Endothelial cell of umbilical vein (primary cell): ENCODE measurements at places on chromosomes 3 and 15. TPM values are rescaled to one million over a fixed set of nuclear protein-coding genes. Genes with fewer than 3 reads are reported as not detected.
A peak's percentile ranks its signal among the peaks of the same experiment; 100 is the strongest.

The LEKR1 gene
- 0.21 and 0.64 TPM in 2 replicates for total RNA-seq

The LRRC2 gene
- total RNA-seq = 0.39 and 0.73 TPM in 2 replicates

The CD96 gene
- not detected in 2 replicates for total RNA-seq

The SLC25A20 gene
- 7.9 and 8.4 TPM in 2 replicates for total RNA-seq

The TRH gene
- not detected in 2 replicates for total RNA-seq

The TUSC7 gene
- total RNA-seq = not detected in 2 replicates

The MESP1 gene
- total RNA-seq = 1.0 and 1.7 TPM in 2 replicates

DNA sequence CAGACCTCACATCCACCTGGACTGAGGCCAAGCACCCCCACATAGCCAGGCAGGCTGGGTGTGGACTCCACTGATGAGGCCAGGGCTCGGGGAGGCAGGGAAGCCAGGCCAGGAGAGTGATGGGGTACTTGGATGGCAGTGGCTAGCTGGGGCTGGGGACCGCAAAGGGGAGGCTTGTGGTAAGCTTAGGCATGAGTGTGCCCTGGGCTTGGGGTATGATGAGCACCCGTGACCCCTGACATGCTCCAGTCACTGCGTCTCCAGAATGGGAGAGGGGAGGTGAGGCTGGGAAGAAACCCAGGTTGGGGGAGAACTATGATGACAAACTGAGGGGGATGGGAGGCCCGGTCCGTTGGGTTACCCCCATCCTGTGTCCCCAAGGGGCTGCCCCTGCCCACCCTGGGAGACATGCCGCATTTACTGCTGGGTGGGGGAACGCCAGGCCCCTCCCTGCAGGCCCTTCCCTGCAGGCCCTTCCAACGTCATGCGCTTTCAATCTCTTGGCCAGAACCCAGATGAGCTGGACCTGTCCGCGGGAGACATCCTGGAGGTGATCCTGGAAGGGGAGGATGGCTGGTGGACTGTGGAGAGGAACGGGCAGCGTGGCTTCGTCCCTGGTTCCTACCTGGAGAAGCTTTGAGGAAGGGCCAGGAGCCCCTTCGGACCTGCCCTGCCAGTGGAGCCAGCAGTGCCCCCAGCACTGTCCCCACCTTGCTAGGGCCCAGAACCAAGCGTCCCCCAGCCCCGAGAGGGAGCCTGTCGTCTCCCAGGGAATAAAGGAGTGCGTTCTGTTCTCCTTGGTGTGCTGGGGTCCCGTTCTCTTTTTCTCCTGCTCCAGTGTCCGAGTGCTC, 34.1 kb downstream of the TSPAN3 start:
- no peaks in the 10 kb centered on the region for H3K27me3 ChIP-seq
- no peak overlapping the region for H3K27ac ChIP-seq
- no peaks in the 10 kb centered on the region for H3K4me1 ChIP-seq
- no peaks in the 10 kb centered on the region for H3K36me3 ChIP-seq
- no peak for DNase-seq
- H3K4me3 ChIP-seq = no peak overlapping the region

GRCh38 chr3:7897655-7898054, 604.0 kb upstream of the LMCD1 start:
- no peaks in the 10 kb centered on the region for H3K27me3 ChIP-seq
- no peak overlapping the region for H3K27ac ChIP-seq
- no peak for DNase-seq
- no peaks in the 10 kb centered on the region for H3K4me1 ChIP-seq
- no peak overlapping the region for H3K4me3 ChIP-seq

DNA sequence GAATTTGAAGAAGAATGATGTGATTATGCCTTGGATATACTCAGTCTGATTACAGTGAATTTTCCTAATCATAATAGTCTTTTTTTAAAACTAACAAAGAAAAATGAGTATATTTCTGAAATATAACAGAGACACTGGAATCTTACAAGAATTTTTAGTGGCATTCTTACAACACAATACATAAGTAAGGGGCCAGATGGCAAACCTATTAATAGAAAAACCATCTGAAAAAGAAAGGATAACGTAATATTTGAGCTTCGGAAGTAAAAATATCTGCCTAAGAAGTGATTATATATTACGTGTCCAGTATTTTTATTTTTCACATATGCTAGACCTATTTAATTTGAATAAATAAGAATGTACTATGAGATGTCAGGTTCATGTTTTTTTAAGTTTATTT, 452.8 kb downstream of the NAALADL2 start:
- no peak overlapping the region for H3K4me3 ChIP-seq
- no peaks in the 10 kb centered on the region for H3K4me1 ChIP-seq
- no peak overlapping the region for H3K27ac ChIP-seq
- DNase-seq = no peak
- no peaks in the 10 kb centered on the region for H3K36me3 ChIP-seq
- no peaks in the 10 kb centered on the region for H3K27me3 ChIP-seq

- no peak overlapping the region for H3K27ac ChIP-seq
- H3K36me3 ChIP-seq = no peaks in the 10 kb centered on the region
- no peak overlapping the region for H3K4me3 ChIP-seq
- no peaks in the 10 kb centered on the region for H3K4me1 ChIP-seq
- DNase-seq = no peak
Observed at GRCh38 chr15:82992436-82992998, 6.5 kb downstream of the RAMAC start.

DNA sequence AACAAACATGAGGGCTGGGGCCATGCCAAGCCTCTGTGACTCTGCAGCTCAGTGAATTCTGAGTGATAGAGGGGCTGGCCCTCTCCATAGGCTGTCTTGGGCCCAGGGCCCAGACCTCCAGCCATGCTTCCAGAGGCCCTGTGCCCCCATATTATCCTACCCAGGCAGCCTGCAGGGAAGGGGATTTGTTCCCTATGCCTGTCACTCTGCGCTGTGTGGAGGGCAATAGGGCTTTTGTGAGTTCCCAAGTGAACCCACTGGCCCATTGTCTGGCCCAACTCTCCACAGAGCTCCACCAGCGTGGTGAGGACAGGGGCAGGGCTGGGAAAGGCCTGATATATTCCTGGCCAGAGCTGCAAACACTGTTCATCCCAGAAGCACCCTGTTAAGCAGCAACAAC, 113.2 kb downstream of the EPHB1 start:
- no peak overlapping the region for H3K4me3 ChIP-seq
- no peaks in the 10 kb centered on the region for H3K4me1 ChIP-seq
- no peaks in the 10 kb centered on the region for H3K27me3 ChIP-seq
- H3K36me3 ChIP-seq = no peaks in the 10 kb centered on the region

DNA sequence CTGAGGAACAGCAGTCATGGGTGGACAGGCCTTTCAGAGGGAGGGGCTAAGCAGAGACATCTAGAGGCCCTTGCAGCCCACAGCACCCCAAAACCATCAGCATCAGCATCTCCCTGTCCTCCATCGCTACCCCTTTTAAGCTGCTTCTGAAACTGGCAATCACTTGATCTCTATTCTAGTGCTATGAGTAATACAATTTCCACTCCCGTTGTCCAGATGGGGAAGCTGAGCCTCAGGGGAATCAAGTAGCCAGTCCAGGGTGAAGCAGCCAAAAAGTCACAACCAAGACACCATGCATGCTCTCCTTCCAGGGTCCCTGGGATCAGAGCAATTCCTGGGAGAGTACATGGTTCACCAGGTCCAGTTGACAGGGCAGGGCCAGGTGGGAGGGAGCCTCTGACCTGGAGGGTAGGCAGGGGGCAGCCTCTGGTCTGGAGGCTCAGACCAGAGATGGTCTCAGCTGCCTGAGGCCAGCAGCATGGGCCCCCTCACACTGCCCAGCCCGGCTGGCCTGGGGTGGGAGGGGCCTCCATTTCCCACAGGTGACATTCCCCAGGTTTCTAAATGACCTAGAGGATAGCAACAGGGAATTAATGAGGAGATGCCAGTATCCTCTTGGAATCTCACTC, 30.0 kb downstream of the KLHL25 start:
- DNase-seq = no peak
- H3K36me3 ChIP-seq = no peaks in the 10 kb centered on the region
- H3K4me3 ChIP-seq = no peak overlapping the region
- H3K4me1 ChIP-seq = no peaks in the 10 kb centered on the region

GRCh38 chr3:65854606-65855304, 184.0 kb downstream of the MAGI1 start:
- peaks cover 19% of the 10 kb centered on the region for H3K4me1 ChIP-seq
- no peak for DNase-seq
- H3K4me3 ChIP-seq = no peak overlapping the region
- H3K27me3 ChIP-seq = no peaks in the 10 kb centered on the region
- H3K36me3 ChIP-seq = no peaks in the 10 kb centered on the region

- H3K4me1 ChIP-seq = peaks cover 12% of the 10 kb centered on the region
- no peak for DNase-seq
- peaks cover 20% of the 10 kb centered on the region for H3K36me3 ChIP-seq
- no peak overlapping the region for H3K4me3 ChIP-seq
Observed at GRCh38 chr15:43799209-43799944, 643 bp downstream of the SERINC4 start.

GRCh38 chr3:162933656-162934055, 1437.0 kb downstream of the OTOL1 start:
- H3K27me3 ChIP-seq = no peaks in the 10 kb centered on the region
- no peaks in the 10 kb centered on the region for H3K4me1 ChIP-seq
- no peak overlapping the region for H3K27ac ChIP-seq
- no peak overlapping the region for H3K4me3 ChIP-seq
- no peak for DNase-seq
- H3K36me3 ChIP-seq = no peaks in the 10 kb centered on the region

DNA sequence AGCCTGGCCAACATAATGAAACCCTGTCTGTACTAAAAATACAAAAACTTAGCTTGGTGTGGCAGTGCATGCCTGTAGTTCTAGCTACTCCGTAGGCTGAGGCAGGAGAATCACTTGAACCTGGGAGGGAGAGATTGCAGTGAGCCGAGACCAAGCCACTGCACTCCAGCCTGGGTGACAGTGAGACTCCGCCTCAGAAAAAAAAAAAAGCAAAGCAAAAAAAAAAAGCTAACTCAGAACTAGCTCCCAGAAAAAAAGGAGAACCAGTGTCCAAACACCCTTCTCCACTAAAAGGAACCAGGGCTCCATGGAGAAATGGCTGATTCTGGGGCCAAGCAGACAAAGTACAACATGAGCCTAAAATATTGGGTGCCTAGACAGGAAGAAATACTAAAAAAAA, 16.7 kb upstream of the CRTC3 start:
- no peaks in the 10 kb centered on the region for H3K4me1 ChIP-seq
- H3K27me3 ChIP-seq = no peaks in the 10 kb centered on the region
- H3K4me3 ChIP-seq = no peak overlapping the region
- H3K27ac ChIP-seq = no peak overlapping the region
- no peak for DNase-seq

DNA sequence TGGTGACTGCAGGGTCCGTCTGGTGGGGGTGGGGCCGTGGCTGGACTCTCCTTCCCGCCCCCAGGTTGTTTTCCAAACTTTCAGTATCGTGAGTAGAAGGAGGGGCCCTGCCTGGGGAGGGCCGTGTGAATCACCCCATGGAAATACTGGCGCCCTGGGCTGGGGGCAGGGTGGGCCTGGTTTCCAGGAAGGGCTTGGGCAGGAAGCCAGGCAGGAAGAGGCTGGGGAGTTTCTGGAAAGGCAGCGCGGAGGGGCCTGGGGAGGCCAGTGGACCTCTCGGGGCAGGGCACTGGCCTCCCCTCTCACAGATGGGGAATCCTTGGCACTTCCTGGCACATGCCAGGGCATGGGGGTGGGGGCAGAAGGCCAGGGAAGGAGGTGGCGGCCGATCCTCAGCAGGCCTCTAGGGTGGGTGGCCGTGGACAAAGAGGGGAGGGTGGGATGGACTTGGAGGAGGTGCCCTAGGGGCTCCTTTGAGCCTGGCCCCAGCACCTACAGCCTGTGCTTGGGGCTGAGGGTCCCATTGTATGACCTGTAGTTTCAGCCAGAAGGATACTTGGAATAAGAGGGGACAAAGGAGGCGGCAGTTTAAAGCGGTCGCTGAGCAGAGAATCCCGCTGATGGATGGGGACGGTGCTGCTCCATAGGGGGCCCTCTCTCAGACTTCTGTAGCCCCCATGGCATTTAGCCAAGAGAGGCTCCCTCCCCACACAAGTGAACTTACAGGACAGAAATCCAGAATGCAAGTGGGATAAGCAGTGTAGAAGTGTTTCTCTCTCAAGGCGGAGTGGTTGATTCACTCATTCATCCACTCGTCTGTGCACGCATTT, 56.5 kb upstream of the GATA2 start:
- H3K36me3 ChIP-seq = no peaks in the 10 kb centered on the region
- peak overlapping the region; percentile 36 for H3K27ac ChIP-seq
- DNase-seq = peak; percentile 96
- no peaks in the 10 kb centered on the region for H3K27me3 ChIP-seq

- no peak overlapping the region for H3K27ac ChIP-seq
- no peak for DNase-seq
- no peaks in the 10 kb centered on the region for H3K27me3 ChIP-seq
- no peaks in the 10 kb centered on the region for H3K36me3 ChIP-seq
- H3K4me1 ChIP-seq = no peaks in the 10 kb centered on the region
Observed at GRCh38 chr3:104610730-104611652, 755.7 kb upstream of the ALCAM start.

DNA sequence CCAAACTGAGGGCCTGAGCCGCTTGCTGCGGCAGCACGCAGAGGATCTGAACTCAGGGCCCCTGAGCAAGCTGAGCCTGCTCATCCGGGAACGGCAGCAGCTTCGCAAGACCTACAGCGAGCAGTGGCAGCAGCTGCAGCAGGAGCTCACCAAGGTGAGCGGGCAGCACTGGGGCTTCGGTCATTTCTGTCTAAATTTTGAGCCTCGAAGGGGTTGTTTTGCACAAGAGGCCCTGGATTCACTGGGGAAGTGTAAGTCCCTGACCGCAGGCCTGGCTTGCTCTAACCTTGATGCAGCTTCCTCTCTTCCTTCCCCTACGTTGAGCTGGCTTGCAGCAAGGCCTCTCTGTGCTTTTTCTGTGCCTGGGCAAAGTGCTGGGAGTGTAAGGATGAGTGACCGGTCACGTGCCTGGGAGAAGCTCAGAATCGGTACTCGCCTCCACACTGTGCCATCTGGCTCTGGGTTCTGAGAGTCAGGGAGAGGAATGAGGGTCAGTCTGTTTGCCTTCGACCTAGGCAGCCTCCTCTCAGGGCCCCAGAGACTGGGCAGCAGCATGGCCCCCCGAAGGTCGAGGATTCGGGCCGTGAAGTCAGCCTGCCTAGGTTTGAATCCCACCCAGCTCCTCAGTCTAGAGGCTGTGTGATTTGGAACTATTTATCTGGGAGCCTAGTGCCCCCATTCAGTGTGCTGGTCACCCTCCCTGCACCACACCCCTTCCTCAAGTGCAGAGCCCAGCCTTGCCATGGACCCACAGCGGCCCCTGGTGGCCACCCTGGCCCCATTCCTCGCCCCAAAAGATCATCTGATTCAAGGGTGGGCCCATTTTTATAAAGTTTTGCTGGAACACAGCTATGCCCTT, 1.4 kb downstream of the FES start:
- H3K27me3 ChIP-seq = no peaks in the 10 kb centered on the region
- H3K27ac ChIP-seq = peak overlapping the region; percentile 4
- peak; percentile 72 for DNase-seq
- H3K4me1 ChIP-seq = peaks cover 24% of the 10 kb centered on the region
- H3K36me3 ChIP-seq = peaks cover 27% of the 10 kb centered on the region

DNA sequence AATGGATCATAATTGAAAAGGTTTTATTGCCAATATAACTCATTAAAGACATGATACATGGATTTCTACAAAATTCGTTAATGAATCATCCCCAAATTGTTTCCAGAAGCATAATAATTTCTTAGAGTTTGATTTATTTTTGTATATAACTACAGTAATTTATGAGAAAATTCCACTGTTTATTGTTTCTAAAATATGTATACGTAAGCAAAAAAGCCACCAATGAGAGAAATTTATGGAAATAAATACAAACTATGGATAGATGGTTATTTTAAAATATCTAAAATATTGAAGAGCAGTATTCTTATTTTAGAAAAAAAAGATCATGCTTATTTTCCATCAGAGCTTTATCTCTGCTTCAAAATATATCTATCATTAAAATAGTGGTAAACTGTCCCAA, 260.0 kb upstream of the ZNF385D start:
- no peak overlapping the region for H3K4me3 ChIP-seq
- DNase-seq = no peak
- H3K4me1 ChIP-seq = no peaks in the 10 kb centered on the region
